ENCODE measurements at places on chromosomes 2 and 18. TPM values are rescaled to one million over a fixed set of nuclear protein-coding genes. Genes with fewer than 3 reads are reported as not detected.

DNA sequence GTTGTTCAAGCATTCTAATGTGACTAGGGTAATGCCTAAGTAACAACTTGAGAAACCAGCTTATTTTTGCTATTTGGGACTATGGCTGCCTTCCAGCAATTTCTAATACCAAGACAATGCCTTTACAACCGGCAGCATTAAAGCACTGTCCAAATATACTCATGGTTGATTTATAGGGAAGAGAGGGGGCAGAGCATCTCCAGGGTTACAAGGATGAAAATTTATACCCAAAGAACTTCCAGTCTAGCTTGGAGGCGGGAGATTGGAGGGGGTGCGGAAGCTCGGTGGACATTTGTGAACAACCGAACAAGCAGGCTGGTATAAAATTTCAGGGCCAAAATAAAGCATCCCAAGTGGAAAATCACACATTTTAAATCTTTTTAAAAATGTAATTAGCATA is 294.9 kb upstream of the STON1 start:
- H3K4me3 ChIP-seq = no peak overlapping the region
- H3K27ac ChIP-seq = no peak overlapping the region

Gene AMER3
- not detected for total RNA-seq

Gene TEX44
- not detected for total RNA-seq

DNA sequence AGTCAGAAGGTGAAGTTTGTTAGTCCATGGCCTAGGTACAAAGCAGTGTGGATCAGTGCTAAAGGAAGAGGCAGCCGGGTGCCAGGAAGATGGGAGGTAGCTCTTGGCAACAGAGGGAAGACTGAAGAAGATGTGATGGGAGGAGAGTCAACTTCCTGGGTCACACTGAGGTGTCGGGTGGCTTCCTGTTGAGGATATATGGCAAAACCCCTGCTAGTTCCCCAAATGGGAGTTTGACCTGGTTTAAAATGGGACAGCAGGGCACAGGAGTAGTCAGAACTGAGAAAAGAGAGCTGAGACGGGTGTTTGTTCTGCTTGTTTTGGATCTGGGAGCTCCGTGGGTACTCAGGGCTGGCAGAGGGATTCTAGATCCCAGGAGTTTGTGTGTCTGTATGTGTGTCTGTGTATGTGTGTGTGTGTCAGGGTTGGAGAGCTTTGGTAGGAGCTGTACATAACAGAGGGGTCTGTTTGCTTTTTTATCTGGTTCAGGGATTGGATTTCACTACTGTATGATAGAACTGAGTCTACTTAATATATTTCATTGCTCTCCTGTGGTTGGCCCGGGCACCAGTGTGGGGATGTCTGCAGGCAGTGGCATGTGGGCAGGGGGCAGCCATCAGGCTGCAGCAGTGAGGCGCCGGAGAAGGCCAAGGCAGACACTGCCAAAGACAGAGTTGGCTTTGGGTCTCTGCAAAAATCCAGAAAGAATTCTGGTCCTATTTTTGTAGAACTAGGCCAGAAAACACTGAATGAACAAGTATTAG is 17.1 kb downstream of the MXD1 start:
- no peak overlapping the region for H3K27ac ChIP-seq
- H3K4me1 ChIP-seq = no peaks in the 10 kb centered on the region
- no peak for DNase-seq
- no peaks in the 10 kb centered on the region for H3K27me3 ChIP-seq
- no peak overlapping the region for H3K4me3 ChIP-seq
- no peaks in the 10 kb centered on the region for H3K36me3 ChIP-seq

Gene GALNT5
- total RNA-seq = not detected
